Chondrocyte (in vitro differentiated cells): ENCODE measurements at places on chromosomes 1 and 21. TPM values are rescaled to one million over a fixed set of nuclear protein-coding genes. Genes with fewer than 3 reads are reported as not detected.

IFI16 gene
- total RNA-seq, result 10.1 to 26.3 TPM (median 13.3 TPM) in 3 replicates

MAP3K21 gene
- 0.17 to 0.25 TPM (median 0.18 TPM) in 3 replicates for total RNA-seq

DNA sequence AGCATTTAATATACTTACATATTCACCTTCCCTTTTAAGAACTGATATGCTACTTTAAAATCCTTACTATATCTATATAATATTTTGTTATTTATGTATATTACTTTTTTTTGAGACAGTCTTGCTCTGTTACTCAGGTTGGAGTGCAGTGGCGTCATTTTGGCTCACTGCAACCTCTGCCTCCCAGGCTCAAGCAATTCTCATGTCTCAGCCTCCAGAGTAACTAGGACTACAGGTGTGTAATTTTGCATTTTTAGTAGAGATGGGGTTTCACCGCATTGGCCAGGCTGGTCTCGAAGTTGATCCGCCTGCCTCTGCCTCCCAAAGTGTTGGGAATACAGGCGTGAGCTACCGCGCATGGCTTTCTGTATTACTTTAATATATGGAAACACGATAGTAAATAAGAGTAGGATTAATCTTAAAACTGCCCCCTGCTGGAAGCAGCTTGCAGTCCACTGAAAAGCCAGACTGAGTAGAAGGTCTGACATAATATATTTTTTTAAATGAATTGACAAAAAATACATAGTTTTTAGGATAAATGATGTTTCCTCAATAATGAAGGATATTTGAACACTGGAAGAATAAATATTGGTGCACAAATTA is 24.4 kb downstream of the RCAN3 start:
- H3K27me3 ChIP-seq, result no peaks in the 10 kb centered on the region
- H3K4me1 ChIP-seq, result no peaks in the 10 kb centered on the region
- no peak for DNase-seq
- H3K4me3 ChIP-seq, result no peak overlapping the region
- H3K27ac ChIP-seq, result no peak overlapping the region

GRCh38 chr1:189908113-189908512 is 569.6 kb downstream of the BRINP3 start:
- H3K36me3 ChIP-seq, result no peaks in the 10 kb centered on the region
- DNase-seq, result no peak
- no peaks in the 10 kb centered on the region for H3K4me1 ChIP-seq
- no peaks in the 10 kb centered on the region for H3K27me3 ChIP-seq
- no peak overlapping the region for H3K27ac ChIP-seq

DNA sequence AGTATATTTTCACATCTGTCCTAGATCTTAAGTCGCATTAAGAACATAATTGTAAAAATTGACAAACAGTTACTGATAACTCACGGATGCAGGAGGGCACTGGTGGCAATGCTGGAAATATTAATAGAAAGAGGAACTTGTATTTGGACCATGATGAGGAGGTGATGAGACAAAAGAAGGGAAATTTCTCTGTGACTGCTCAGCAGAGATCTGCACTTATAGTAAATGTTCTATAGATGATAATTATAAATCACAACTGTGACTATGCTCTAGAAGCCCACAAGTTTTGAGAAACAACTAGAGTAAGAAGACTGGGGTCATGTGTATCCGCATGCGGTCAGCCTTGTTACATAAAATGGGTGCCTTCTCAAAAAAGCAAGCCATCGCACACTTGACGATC is 8.7 kb upstream of the DUSP12 start:
- no peaks in the 10 kb centered on the region for H3K36me3 ChIP-seq
- H3K27me3 ChIP-seq, result peaks cover 12% of the 10 kb centered on the region
- no peak for DNase-seq
- H3K27ac ChIP-seq, result no peak overlapping the region
- no peak overlapping the region for H3K4me3 ChIP-seq

DNA sequence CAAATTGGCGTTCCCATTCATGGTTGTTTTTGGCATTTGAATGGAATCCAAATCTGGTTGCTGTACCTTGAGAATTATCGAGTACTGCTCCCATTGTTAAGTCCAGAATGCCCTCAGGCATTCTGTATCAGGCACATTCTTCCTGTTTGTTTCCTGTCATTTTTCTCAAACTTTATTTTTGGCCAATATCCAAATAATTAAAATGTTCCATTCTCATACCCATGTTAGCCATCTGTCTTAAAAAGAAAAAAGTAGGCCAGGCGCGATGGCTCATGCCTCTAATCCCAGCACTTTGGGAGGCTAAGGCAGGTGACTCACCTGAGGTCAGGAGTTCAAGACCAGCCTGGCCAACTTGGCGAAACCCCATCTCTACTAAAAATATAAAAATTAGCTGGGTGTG is 29.3 kb upstream of the SHISA4 start:
- peaks cover 5% of the 10 kb centered on the region for H3K4me1 ChIP-seq
- H3K27ac ChIP-seq, result no peak overlapping the region
- no peaks in the 10 kb centered on the region for H3K27me3 ChIP-seq
- H3K4me3 ChIP-seq, result no peak overlapping the region

- DNase-seq, result peak; percentile 47
- H3K27ac ChIP-seq, result peak overlapping the region; percentile 8
- H3K36me3 ChIP-seq, result peaks cover 9% of the 10 kb centered on the region
- H3K4me1 ChIP-seq, result peaks cover 9% of the 10 kb centered on the region
- H3K4me3 ChIP-seq, result no peak overlapping the region
These were observed 14.2 kb upstream of the SRSF4 start for GRCh38 chr1:29195881-29196291.
